CMK (cell line): ENCODE measurements at places on chromosomes 1 and 21.

- no peak for DNase-seq
Observed at GRCh38 chr1:190138702-190139101, 339.0 kb downstream of the BRINP3 start.

DNA sequence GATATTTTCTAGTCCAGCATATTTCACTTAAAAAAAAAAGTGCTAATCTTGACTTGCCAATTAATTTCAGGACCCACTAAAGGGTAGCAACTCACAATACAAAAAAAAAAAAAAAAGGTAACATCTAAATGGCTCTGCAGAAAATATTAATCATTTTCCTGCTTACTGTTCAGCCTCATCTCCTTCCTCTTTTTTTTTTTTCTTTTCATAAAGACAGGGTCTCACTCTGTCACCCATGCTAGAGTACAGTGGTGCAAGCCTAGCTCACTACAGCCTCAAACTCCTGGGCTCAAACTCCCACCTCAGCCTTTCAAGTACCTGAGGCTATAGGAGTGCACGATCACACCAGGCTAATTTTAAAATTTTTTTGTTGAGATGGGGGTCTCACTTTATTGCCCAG is 30.4 kb downstream of the TTC13 start:
- no peak for DNase-seq

- DNase-seq, result no peak
Observed at GRCh38 chr1:204046346-204046745, 26.6 kb upstream of the SOX13 start.

- no peak for DNase-seq
Observed at GRCh38 chr1:84344286-84344685, 42.8 kb downstream of the SAMD13 start.

- no peak for DNase-seq
Observed at GRCh38 chr1:12505231-12505630, 112.8 kb downstream of the DHRS3 start.

GRCh38 chr1:147800804-147801203 is 40.4 kb upstream of the GJA5 start:
- DNase-seq, result no peak

DNA sequence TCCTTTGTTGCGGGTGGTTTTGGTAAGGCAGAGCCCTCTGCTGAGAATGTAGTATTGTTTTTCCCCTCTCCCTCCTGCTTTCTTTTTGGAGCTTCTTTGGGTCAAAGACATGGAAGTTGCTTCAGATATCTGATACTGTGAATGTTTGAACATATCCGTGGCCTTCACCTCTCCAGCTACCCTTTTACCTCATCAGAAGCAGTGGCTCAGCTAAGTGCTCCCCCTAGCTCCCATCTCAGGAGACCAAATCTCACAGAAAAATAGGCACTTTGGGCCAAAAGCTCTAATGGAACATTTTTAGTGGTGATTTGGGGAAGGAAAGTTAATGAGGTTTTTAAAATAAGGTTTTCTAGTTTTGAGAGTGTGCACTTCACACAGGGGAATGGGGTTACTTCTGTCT is 6.3 kb downstream of the TMEM200B start:
- DNase-seq, result no peak

DNA sequence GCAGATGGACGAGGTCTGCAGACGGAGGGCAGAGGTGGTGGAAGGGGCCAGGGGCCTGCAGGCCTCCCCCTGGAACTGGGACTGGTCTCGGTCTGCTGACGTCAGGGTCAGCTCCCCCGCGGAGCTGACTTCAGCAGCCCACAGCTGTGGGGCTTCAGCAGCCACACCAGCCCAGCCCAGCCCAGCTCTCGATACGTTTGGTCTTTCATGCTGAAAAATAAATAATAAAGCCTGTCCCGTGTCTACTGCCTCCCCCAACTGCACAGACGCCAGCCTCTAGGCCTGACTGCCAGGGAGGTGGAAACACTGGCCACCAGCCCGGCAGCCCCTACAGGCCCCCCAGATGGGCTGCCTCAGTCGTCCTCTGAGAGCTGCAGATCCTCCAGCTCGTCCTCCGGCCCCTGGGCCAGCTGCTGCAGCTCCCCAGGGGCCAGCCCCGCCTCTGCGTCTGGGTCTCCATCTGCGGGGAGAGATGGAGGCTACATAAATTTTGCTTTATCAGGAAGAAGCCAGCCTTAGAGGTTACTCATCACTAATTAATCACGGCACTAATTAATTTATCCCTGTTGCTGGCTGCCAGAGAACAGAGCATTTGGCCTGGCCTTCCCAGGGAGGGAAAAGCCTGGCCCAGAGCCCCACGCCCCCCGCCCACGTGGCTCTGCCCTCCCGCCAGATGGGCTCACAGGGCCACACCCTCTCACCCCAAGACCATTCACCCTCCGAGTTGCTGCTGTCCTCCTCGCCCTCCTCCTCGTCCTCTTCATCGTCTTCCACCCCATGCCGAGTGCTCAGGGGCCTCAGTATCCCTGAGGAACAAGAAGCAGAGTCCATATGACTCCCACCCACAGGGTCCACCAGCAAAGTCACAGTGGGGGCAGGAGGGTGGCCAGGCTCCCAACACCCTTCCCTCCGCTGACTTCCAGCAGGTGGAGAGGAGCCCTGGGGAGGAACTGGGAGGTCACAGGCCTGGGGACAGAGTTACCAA is 14.4 kb downstream of the NOC2L start:
- DNase-seq, result no peak

DNA sequence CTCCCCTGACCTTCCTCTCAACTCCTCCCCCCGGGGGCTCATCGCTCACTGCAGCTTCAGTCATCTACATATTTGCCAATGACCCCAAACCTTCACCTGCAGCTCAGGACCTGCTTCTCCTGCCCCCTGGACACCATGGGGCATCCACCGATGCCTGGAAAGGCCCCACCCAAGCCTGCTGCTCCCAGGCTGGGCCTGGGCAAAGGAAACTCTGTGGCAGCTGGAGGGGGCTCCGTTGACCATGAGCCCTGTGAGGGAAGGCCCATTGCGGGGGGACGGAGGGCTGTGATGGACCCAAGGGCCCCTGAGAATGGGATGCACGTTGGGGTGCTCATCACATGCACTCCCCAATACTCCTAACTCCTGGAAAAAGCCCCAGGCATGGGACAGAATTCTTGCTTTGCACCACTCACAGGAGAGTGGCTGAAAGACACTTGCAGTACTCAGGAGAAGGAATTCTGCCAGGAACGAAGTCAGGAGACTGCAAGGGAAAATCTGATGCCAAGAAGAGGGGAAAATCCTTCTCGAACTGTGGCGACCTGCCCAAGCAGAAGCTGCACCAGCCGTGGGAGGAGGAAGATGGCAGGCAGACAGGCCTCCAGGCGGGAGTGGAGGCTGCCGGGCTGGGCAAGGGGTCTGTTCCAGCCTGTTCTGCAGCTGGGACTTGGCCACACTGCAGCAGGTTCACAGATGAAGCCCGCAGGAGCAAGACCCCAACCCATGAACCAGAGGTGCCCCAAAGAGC is 18.4 kb downstream of the MATN1 start:
- no peak for DNase-seq

DNA sequence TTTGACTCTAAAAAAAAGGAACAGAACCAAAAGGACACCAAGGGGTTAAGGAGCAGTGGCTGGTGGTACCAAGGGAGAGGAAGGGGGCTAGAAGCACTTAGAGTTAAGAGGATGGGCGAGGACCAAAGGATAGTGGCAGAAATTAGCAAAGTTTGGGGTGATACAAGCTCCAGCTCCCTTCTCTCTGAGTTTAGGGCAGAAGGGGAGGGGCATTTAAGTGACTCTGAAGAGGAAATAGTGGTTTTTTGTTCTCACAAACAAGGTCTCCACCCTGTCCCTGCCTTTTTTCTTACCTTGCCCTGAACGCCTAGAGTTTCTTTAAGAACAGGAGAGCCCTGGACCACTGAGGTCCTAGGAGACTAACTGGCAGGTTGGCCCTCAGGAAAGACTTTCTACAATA is 3.3 kb downstream of the CDC42SE1 start:
- no peak for DNase-seq

- DNase-seq, result no peak
Observed at GRCh38 chr1:17265162-17265561, 16.3 kb downstream of the PADI3 start.

DNA sequence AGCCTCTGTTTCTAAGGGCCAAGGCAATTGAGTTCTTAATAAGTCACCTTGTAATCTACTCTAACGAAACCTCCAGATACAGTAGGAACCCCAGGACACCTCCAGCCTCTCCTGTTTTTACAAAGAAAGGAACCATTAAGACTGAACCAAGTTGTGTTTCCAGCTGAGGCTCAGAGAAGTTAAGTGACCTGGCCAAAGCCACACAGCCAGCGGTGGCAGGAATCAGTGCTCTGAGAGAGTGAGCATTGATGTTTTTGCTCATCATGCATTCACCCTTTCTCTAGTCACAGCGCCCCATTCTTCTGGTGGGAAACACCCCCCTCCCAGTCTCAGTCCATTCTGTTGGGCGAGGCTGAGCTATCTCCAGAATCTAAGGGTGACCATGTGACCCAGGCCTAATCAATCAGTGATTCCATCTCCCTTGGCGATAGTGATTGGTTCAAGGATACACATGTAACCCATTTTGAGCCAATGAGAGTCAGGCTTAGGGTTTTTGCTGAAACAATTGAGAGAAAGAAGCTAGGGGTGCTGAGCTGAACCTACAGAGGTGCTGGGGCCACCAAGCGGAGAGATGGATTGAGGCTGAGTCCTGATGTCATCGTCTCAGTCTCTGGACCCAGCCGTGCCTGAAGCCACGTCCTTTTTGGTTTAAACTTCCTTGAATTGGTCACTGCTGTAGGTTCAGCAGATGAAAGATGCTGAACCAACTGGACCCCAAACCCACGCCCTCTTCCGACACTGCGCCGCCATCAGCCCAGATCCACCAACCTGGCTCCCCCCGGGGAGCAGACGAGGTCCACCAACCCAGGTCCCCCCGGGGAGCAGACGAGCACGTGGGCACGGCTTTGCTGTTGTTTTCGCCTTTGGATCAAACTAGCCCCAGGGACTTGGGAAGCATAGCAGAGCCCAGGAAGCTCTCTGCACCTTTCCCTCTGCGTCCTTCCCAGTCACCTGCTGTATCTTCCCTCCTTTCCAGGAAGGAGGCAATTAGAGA is 28.0 kb upstream of the RERE start:
- DNase-seq, result no peak

DNA sequence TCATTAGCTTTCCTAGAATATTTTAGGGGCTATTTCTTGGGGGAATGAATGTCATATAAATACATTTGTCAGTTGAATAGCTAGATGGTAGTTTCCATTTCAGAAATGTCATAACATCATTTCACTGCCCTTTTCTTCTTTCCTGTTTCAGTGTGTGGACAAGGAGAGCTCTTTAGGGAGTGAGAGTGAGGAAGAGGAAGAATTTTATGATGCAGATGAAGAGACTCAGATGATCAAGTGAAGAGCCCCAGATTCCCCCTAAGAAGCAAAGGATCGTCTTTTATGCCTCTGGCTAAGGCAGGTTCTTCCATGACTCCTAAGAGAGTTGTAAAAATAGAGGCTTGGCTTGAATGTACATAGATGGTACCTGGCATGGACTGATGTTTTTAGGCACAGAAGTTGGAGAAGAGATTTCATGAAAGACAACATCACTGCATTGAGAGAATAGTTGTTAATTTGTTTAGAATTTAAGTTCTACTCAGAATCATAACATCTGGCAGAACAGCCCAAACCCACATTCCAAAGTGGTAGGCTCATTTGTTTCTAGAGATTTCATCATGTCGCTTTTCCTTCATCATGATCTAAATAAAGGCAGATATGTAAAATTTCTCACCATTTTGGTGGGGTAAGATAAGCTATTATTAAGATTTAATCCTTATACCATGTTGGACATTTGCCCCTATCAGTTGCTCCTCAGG is 44.2 kb upstream of the MAB21L3 start:
- no peak for DNase-seq

GRCh38 chr1:9612162-9612845 is 23.6 kb downstream of the TMEM201 start:
- no peak for DNase-seq

DNA sequence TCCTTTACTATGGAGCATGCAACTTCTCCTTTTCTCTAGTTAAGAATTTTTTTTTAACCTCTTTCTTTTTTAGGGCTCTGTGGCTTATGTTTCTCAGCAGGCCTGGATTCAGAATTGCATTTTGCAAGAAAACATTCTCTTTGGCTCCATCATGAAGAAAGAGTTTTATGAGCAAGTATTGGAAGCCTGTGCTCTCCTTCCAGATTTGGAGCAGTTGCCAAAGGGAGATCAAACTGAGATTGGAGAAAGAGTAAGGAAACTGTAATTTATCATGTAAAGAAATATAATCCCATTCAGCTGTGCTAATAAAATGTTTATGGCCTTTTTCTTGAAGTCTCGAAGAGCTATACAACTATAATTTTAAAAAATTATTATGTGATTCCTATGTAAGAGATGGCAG is 70.1 kb downstream of the HSPA13 start:
- no peak for DNase-seq

DNA sequence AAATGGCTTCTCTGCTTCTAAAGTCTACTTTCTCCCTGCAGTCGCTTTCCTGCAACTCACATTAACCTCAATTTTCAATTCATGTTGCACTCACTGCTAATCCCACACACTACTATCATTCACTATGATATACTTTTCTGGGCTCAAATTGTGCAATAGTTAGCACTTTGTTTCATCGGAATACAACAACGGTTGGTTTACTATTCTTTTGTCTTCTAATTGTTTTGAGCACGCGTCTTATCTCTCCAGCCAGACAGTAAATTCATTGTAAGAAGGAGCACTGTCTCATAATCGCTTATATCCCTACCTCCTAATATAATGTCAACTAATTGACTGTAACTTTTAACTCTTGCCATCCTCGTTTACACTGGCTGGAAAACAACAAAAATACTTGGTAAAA is 3.9 kb upstream of the PALMD start:
- DNase-seq, result no peak

- DNase-seq, result no peak
Observed at GRCh38 chr1:229208481-229208880, 62.4 kb upstream of the RAB4A start.

DNA sequence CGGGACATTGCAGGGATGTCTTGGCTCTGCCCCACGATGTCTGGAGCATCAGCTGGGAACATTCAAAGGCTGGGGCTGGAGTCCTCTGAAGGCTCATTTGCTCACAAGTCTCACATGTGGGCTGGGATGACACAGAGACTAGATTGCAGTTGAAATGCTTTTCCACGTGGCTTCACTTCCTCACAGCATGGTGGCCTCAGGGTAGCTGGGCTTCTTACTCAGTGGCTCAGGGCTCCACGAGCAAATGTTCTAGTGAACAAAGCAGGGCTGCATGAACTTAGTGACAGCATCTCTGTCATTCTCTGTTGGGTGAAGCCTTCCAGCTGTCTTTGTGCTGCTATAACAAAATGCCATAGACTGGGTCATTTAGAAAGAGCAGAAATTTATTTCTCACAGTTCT is 247.0 kb upstream of the POU3F1 start:
- no peak for DNase-seq

- DNase-seq, result no peak
Observed at GRCh38 chr1:240693036-240693435, 81.1 kb upstream of the GREM2 start.
